Caco-2 (cell line): ENCODE measurements at places on chromosomes 13 and 19.

DNA sequence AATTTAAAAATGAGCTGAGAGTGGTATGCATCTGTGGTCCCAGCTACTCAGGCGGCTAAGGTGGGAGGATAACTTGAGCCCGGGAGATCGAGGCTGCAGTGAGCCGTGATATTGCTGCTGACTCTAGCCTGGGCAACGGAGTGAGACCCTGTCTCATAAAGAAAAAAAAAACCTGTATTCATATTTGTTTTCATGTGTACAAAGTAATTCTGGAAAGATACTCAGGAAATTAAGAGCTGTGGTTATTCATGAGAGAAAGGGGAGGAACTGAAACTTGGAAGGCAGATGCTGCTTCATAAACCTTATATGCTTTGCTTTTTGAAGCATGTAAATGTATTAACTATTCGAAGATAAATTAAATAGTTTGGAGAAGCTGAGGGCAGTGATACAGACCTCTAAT lies 8.8 kb upstream of the RLN3 start:
- H3K4me3 ChIP-seq: no peak overlapping the region
- H3K36me3 ChIP-seq: no peaks in the 10 kb centered on the region
- no peak overlapping the region for H3K27ac ChIP-seq
- no peaks in the 10 kb centered on the region for H3K4me1 ChIP-seq
- DNase-seq: no peak

DNA sequence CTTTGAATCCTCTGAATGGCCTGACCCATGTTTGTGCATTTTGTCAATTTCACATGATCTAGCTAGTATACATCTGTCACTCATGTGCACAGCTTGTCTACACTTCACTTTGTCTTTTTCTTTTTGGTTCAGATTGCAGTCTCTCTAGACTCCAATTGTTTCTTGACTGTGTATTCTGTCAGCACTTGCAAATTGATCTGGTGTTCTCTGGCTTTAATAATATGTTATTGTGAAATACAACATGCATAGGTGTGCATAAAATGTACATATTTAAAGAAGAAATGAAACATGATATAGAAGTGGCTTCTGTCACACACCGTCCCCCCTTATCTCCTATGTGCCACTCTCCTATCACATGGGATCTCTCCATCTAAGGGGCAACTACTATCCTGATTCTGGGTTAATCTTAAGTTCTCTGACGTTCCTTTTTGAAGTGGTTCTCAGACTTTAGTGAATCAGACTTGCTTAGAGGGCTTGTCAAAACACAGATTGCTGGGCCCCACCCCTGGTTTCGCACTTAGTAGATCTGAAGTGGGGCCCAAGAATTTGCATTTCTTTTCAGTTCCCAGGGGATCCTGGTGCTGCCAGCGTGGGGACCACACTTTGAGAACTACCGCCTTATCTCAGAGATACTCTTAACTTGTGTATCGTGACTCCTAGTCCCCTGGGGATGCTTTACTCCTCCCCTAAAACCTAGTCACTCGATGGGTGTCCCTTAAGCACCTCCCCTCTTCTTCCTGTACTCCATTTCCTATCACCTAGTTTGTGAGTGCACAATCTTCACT lies 5.8 kb downstream of the KRTDAP start:
- no peak overlapping the region for H3K4me3 ChIP-seq
- no peaks in the 10 kb centered on the region for H3K36me3 ChIP-seq
- no peak overlapping the region for H3K27ac ChIP-seq
- DNase-seq: no peak
- H3K27me3 ChIP-seq: no peaks in the 10 kb centered on the region

- no peak for DNase-seq
- H3K4me1 ChIP-seq: peaks cover 12% of the 10 kb centered on the region
- H3K36me3 ChIP-seq: peaks cover 5% of the 10 kb centered on the region; the same call in 1 of the 2 replicates
Observed at GRCh38 chr13:20997301-20998161, 63.9 kb downstream of the LATS2 start.

DNA sequence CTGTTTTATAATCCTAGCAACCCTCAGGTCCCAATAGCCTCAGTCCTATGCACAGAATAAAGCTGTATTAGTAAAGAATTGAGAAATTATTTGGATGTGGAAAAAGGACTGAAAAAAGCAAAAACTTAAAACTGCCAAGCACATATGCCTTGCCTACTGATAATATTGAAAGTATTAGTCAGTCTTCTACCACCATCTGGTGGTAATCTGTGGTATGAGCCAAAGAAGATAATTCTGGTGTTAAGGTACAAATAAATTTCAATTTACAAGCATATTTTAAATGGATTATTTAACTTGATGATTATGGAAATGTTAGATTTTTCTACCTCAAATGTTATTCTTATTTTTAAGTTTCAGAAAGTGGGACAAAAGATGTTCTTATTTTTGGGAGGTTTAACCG lies 460.3 kb upstream of the KLHL1 start:
- H3K36me3 ChIP-seq: no peaks in the 10 kb centered on the region
- no peak overlapping the region for H3K4me3 ChIP-seq
- H3K4me1 ChIP-seq: no peaks in the 10 kb centered on the region
- no peaks in the 10 kb centered on the region for H3K27me3 ChIP-seq
- DNase-seq: peak; percentile 59

DNA sequence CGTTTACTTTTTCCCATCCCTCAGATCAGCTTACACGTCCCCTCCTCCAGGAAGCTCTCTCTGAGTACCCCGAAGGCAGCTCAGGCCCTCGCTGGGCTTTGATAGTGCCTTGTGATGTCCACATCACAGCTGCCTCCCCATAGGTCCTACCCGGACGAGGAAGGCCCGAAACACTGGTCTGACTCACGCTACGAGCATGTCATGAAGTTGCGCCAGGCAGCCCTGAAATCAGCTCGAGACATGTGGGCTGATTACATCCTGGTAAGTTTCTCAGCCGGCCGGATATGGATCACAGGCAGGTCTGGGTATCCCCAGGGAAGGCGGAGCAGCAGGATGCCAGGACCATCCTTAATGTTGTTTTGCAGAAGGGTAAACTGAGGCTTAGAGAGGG lies 4.8 kb downstream of the COLGALT1 start:
- no peak for DNase-seq
- peak overlapping the region; percentile 76 for H3K27ac ChIP-seq
- peaks cover 1% of the 10 kb centered on the region for H3K36me3 ChIP-seq
- H3K4me3 ChIP-seq: no peak overlapping the region
- H3K27me3 ChIP-seq: no peaks in the 10 kb centered on the region
